ENCODE measurements at places on chromosomes 13 and 19.

DNA sequence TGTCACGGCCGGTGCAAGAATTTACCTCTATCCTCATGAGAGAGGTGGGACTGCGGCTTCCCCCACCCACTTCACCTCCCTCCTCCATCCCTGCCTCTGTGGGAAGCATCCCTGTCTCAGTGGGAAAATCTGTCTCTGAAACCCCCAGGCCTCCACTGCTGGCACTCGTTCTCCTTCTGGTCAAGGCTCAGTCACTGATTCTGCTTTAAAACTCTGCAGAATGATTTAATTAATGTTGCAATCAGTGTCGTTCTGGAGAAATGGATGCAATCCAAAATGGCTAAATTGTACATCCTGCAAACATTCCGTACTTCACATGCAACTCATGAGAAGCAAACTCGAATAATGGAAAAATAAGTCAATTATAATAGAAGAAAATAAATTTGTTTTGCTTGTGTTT, 5.6 kb downstream of the RASL11A start:
- DNase-seq: no peak

DNA sequence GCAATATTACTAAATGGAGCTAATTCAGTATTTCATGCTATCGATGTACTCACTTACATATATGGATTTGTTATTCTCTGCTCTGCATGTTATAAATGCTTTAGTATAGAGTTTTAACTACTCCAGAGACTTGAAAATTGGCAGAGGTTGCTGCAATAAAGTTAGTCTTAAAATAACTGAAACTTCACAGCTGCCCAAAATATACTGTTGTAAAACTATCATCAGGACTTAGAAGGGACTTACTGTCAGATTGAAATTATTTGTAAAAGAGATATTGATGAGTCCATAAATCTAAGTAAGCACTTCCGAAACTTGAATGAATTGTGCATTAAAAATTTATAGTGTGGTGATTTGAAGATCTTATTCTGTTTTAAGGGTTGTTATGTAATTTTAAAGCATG, 1178.2 kb upstream of the PCDH20 start:
- no peak for DNase-seq

- DNase-seq: no peak
Measured at GRCh38 chr19:2278459-2279158, 3.4 kb downstream of the PEAK3 start.

DNA sequence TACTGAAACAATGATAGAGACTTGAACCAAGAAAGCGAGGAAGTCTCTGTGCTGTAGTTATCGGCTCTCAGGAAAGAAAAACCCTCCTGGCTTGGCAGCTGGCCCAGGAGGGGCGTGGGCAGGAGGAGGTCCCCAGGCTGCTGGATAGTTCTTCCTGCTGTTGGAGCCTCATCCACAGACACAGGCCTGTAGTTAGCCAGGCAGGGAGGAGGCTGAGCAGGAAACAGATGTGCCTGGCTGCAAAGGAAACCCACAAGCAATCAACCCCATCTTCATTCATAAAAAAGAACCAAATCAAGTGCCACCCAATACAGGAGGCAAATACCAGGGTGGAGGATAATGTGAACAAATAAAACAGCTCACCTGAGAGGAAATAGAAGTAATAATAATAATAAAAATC, 86.2 kb downstream of the IRS2 start:
- no peak for DNase-seq

DNA sequence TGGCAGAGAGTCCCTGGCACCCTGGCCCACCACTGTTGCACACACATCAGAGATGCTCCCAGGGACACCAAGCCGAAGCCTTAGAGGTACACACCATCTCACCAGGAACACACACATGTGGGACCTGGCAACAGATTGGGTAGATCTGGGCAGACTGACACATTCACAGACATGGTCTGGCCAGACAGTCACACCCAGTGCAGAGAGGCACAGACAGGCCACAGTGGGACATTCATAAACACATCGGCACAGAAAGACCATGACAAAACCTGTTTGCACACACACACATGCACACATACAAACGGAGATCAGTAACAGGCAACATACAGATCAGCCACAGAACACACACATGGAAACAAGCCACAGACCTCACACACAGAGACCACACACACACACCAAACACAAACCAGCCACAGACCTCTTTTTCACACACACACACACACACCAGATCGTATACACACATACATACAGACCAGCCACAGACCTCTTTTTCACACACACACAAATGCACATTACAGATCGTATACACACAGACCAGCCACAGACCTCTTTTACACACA, 6.3 kb upstream of the JUNB start:
- no peak for DNase-seq

- no peak for DNase-seq
Measured at GRCh38 chr19:48118131-48118517, 7.5 kb upstream of the PLA2G4C start.

DNA sequence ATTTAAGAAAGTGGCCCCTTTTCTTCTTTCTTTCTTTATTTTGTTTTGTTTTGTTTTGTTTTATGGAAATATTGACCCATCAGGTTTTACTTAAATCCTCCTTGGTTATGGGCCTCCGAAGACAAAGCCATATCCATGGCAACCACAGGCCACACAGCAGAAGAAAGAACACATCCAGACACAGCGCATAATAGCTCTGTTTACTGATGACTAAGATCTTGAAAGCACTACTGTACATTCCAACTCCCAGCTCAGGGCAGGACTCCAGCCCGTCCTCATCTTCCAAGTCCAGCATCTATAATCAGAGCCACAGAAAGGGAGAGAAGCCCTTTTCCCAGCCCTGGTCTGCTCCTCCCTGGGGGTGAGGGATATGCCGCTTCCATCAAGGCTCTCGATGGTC, 84.3 kb downstream of the NUFIP1 start:
- no peak for DNase-seq

DNA sequence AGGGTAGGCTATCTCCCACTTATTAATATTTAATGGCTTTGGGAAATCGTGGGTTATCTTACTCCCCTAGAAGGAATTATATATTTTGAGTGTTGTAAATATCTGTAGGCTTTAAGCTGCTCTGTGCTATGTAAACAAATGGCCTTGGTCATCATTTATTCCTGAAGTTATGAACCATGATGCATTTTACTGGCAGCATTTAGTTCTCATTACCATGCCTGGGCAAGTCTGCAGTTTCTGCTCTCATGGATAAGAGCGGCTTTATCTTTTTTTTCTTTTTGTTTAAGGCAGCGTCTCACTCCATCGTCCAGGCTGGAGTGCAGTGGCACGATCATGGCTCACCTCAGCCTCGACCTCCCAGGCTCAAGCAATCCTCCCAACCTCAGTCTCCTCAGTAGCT, 156.1 kb downstream of the IRS2 start:
- no peak for DNase-seq
